ENCODE measurements at places on chromosomes 16 and 17. TPM values are rescaled to one million over a fixed set of nuclear protein-coding genes. Genes with fewer than 3 reads are reported as not detected.

Gene C16orf89
- total RNA-seq = 0.82 TPM

Gene PRDM7
- not detected for total RNA-seq

Gene C1QTNF8
- not detected for total RNA-seq

Gene GPR139
- total RNA-seq = not detected

Gene CACNG3
- total RNA-seq = not detected

Gene CD7
- total RNA-seq = 4.0 TPM
